ENCODE measurements at places on chromosomes 7 and 10. TPM values are rescaled to one million over a fixed set of nuclear protein-coding genes. Genes with fewer than 3 reads are reported as not detected.

Gene GPR26
- polyA plus RNA-seq: not detected

Gene C10orf120
- not detected for polyA plus RNA-seq

Gene CPXM2
- 4.5 TPM for polyA plus RNA-seq

Gene ZNF467
- 1.6 TPM for polyA plus RNA-seq

Gene STOX1
- 7.8 TPM for polyA plus RNA-seq

DNA sequence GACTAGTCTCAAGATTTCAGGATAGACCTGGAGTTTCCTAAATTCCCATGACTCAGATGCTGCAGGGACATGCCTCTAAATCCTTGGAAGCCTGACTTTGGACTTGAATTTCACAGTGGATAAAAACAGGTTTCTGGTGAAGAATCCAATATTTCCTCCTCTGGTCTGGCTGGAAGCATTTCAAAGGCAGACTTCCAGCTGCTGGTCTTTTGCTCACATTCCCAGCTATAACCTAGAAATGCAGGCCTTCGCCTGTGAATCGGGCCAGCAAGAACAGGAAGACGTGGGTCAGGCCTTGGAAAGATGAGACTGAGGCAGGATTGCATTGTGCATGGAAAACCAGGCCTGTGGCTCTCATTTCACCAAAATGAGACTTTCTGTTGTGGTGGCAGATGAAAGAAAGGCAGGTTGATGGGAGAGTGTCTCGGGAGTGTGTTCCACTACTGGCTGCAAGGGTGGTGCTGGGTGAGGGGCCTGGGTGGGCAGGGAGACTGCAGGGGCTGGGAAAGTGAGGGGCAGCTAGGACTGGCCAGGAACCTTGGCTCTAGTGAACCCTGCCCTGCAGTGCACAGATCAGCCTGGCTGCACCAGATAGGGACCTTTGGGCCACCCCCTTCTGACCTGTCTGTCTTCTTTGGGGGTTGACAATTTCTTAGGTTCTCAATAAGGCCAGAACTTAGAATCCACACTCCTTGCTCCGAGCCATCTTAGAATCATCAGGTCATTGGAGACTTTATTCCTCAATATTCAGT, 488.8 kb upstream of the MKI67 start:
- no peaks in the 10 kb centered on the region for H3K4me1 ChIP-seq
- no peak for DNase-seq
- no peaks in the 10 kb centered on the region for H3K27me3 ChIP-seq
- H3K27ac ChIP-seq: no peak overlapping the region
- no peak overlapping the region for H3K4me3 ChIP-seq

GRCh38 chr10:44395396-44395795, 10.5 kb upstream of the CXCL12 start:
- DNase-seq: peak; percentile 5
- H3K27me3 ChIP-seq: no peaks in the 10 kb centered on the region
- no peak overlapping the region for H3K27ac ChIP-seq
- H3K4me1 ChIP-seq: no peaks in the 10 kb centered on the region
- no peaks in the 10 kb centered on the region for H3K36me3 ChIP-seq

DNA sequence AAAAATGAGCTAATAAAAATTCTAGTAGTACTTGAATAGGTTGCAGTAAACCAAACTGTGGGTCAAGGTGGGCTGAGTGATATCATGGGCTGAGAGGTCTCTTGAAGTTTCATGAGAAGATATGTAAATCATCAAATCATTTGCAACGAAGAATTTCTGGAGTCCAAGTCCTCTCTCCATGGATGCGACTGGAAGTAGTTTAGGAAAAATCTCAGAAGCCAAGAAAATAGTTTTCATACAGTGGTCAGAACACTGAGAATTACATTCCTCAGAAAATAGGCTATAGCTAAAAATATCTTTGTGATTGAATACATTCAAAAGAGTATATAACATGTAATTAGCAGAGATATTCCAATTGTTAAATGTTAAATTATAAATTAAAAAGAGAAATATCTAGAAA, 3.6 kb upstream of the IFIT1 start:
- no peak overlapping the region for H3K27ac ChIP-seq
- no peak for DNase-seq
- H3K4me3 ChIP-seq: no peak overlapping the region
- no peaks in the 10 kb centered on the region for H3K36me3 ChIP-seq
- no peaks in the 10 kb centered on the region for H3K27me3 ChIP-seq

GRCh38 chr10:49615721-49616120, 1.9 kb downstream of the CHAT start:
- peaks cover 56% of the 10 kb centered on the region for H3K27me3 ChIP-seq
- H3K36me3 ChIP-seq: no peaks in the 10 kb centered on the region
- H3K27ac ChIP-seq: no peak overlapping the region
- no peak for DNase-seq
- H3K4me1 ChIP-seq: no peaks in the 10 kb centered on the region

DNA sequence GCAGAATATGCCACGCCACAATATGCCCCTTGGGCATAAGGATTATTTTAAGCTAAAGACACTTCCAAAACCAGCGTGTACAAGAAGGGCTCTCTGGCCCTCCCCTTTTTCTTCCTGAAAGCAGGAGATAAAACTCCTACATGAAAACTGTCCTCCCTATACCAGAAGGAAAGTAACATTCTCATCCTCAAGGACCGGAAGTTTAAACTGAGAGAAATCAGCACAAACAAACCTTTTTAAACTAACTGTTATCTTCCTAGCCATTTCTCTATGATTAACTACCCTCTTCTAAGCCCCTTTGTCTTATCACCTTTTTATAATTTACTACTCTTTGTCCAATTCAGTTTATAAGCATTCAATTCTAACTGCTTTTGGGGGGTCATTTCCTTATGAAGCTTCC, 16.4 kb upstream of the RAPGEF5 start:
- no peaks in the 10 kb centered on the region for H3K36me3 ChIP-seq
- H3K27ac ChIP-seq: no peak overlapping the region
- no peaks in the 10 kb centered on the region for H3K4me1 ChIP-seq

DNA sequence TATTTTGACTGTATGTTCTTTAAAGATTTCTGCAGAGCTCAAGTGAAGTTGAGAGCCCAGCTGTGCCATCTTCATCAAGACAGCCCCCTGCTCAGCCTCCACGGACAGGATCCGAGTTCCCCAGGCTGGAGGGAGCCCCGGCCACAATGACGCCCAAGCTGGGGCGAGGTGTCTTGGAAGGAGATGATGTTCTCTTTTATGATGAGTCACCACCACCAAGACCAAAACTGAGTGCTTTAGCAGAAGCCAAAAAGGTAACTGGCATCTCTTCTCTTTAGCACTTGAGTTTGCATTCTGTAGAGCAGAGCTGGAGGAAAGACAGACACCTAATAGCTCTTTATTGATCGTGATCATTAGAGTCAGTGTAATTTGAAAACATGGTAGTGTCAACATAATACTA, 33.7 kb downstream of the MCM10 start:
- DNase-seq: no peak
- H3K4me1 ChIP-seq: no peaks in the 10 kb centered on the region
- H3K27me3 ChIP-seq: no peaks in the 10 kb centered on the region
- H3K36me3 ChIP-seq: no peaks in the 10 kb centered on the region
- no peak overlapping the region for H3K27ac ChIP-seq

DNA sequence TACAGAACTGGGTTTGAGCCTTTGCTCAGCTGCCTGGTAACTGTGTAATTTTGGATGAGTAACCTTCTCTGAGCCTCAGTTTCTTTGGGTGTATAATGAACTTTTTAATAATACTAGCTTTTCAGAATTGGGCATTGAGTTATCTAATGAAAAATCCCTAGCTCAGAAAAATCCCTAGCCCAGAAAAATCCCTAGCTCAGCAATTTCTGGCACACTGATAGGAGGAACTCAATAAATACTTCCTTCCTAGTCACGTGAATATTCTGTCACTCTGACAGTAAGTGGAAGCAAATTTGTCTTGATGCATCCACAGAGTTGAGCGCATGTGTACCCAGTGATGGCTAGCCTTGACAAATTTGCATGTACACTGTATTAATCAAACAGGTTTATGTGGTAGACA, 817.6 kb downstream of the XPNPEP1 start:
- no peaks in the 10 kb centered on the region for H3K4me1 ChIP-seq
- no peak overlapping the region for H3K27ac ChIP-seq
- no peak for DNase-seq
- no peaks in the 10 kb centered on the region for H3K36me3 ChIP-seq

DNA sequence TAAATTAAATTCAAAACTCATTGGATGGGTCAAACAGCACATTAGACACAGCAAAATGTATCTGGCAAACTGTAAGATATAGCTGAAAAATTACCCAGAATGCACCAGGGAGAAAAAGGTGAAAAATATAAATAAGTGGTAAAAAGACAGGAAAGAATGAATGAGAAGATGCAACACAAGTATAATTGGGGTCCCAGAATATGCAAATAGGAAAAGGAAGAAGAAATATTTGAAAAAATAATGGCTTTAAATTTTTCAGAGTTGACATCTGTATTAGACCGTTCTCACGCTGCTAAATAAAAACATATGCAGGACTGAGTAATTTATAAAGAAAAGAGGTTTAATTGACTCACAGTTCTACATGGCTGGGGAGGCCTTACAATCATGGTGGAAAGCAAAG, 167.7 kb upstream of the PLXNA4 start:
- no peaks in the 10 kb centered on the region for H3K4me1 ChIP-seq
- no peak overlapping the region for H3K4me3 ChIP-seq
- no peaks in the 10 kb centered on the region for H3K36me3 ChIP-seq
- DNase-seq: no peak
- no peaks in the 10 kb centered on the region for H3K27me3 ChIP-seq

DNA sequence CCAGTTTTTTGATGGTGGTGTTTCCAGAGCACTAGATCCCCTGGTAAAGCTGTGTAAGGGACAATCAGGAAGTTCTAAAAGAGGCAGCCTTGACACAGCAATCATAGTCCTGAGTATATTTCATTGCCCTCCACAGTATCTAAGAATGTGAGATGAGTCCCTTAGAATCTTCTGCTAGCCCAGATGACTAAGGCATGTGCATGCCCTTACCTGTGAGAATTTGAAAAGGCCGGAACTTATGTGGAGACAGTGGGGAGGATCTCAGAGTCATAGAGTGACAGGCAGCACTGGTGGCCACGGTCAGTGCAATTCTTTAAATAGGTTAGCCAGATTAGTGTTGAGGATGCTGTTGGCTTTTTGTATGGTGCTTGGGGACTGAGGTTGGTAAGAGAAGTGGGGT, 361.4 kb upstream of the VSTM2A start:
- H3K27ac ChIP-seq: no peak overlapping the region
- no peaks in the 10 kb centered on the region for H3K4me1 ChIP-seq
- H3K36me3 ChIP-seq: no peaks in the 10 kb centered on the region
- no peaks in the 10 kb centered on the region for H3K27me3 ChIP-seq
- no peak for DNase-seq
- H3K4me3 ChIP-seq: no peak overlapping the region

DNA sequence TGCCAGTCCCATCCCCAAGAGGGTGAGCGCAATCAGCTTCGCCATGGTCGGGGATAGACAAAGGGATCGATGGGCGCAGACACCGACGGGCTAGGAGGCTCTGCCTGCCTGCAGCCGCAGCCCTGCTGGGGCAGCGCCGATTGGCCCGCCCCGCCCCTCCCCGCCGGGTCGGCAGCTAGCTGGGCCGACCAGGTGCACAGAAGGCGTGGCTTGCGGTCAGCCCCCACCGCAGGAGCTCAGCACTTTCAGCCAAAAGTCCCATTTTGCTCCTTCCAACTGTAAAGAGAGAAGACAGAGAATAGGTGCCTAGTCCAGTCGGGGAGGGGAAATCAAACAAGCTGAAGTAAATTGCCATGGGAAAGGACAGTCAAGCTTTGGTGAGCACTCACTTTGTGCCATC, at the start of gene PON1:
Gene PON1, minus strand, starts transcription at position 102 of the 400 bp plus-strand sequence. Its CDS starts 57 bp downstream, at position 45.
- H3K4me3 ChIP-seq: no peak within 1 kb of the TSS
- no peaks in the 10 kb centered on the region for H3K4me1 ChIP-seq
- H3K36me3 ChIP-seq: no peaks in the 10 kb centered on the region
- no peaks in the 10 kb centered on the region for H3K27me3 ChIP-seq
- peak; percentile 38 for DNase-seq

GRCh38 chr10:125827133-125827532, 3.8 kb downstream of the BCCIP start:
- no peak for DNase-seq
- peaks cover 21% of the 10 kb centered on the region for H3K4me1 ChIP-seq
- H3K27ac ChIP-seq: no peak overlapping the region
- H3K36me3 ChIP-seq: no peaks in the 10 kb centered on the region
- H3K27me3 ChIP-seq: no peaks in the 10 kb centered on the region

DNA sequence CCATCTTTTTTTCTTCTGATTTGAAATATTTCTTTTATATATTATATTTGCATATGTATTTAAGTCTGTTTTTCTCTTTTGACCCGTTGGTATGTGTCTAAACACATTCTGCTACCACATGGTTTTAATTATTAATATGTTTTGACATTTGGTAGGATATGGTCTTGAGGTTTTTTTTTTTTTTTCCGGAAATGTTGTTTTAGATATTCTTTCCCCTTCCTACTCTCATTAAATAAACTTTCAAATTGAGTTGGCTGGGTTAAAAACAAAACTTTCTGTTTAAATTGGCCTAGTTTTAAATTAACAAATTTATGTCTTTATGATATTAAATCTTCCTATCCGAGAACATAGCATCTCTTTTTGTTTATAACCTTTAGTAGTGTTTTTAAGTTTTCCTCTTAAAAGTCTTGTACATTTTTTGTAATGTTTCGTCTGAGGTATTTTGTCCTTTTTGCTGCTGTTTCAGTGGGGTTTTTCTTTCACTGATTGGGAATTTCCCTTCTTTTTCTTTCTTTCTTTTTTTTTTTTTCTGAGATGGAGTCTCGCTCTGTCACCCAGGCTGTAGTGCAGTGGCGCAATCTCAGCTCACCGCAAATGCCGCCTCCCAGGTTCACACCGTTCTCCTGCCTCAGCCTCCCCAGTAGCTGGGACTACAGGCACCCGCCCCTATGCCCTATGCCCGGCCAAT, 25.4 kb downstream of the STAM start:
- no peaks in the 10 kb centered on the region for H3K36me3 ChIP-seq
- no peak overlapping the region for H3K27ac ChIP-seq
- DNase-seq: no peak

All from adrenal gland (tissue), 19 donors.